ENCODE measurements at places on chromosomes 7 and 10.
A peak's percentile ranks its signal among the peaks of the same experiment; 100 is the strongest.

- DNase-seq = no peak
These were observed 13.8 kb upstream of the CLIP2 start for GRCh38 chr7:74275401-74275881.

DNA sequence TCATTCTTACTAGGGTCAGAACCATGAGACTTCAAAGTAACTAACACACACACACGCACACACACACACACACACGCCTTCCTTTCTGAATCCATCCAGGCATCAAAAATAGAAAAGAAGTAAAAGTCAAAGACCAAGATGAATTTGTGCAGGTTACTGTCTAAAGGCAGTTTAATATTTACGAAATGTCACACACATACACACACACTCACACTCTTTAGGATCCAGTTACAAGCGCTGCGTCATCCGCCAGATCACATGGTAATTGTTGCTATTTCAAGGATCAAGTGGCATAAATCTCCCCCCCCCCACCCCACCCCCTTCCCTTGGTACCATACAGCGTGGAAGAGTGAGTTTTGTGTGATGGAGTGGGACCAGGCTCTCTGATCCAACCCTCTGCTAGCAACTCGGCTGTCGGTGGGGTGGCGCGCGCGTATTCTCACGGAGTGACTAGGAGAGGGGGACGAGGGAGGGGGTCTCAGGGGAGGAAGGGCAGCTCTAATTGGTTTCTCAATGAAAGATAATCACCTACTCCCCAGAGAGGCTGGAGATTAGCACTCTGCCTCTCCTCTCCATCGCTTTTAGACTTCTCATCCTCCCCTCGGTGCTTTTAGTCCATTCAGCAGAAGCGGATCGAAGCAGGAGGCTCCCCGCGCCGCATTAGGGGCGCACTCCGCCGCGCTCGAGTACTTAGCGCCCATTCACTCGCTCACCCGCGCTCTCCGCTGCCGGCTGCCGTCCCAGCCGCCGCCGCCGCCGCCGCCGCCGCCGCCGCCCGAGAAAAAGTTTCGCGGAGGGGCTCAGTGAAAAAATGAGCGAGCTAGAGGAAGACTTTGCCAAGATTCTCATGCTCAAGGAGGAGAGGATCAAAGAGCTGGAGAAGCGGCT, 83.5 kb upstream of the PRKG1 start:
- peak; percentile 38 for DNase-seq

- DNase-seq = no peak
These were observed 107.3 kb downstream of the GALNT11 start for GRCh38 chr7:152132812-152133211.

GRCh38 chr7:135486261-135486920, 23.5 kb downstream of the CNOT4 start:
- no peak for DNase-seq

- no peak for DNase-seq
These were observed 1.9 kb downstream of the MIOS start for GRCh38 chr7:7568553-7568952.
